ENCODE measurements at places on chromosomes 5 and 9. TPM values are rescaled to one million over a fixed set of nuclear protein-coding genes. Genes with fewer than 3 reads are reported as not detected.

- H3K27ac ChIP-seq, result no peak overlapping the region
- DNase-seq, result no peak
- peaks cover 13% of the 10 kb centered on the region for H3K4me1 ChIP-seq
- no peaks in the 10 kb centered on the region for H3K27me3 ChIP-seq
- no peaks in the 10 kb centered on the region for H3K36me3 ChIP-seq
- H3K4me3 ChIP-seq, result no peak overlapping the region
These were observed 274.4 kb upstream of the SEMA6A start for GRCh38 chr5:116848954-116849581.

DNA sequence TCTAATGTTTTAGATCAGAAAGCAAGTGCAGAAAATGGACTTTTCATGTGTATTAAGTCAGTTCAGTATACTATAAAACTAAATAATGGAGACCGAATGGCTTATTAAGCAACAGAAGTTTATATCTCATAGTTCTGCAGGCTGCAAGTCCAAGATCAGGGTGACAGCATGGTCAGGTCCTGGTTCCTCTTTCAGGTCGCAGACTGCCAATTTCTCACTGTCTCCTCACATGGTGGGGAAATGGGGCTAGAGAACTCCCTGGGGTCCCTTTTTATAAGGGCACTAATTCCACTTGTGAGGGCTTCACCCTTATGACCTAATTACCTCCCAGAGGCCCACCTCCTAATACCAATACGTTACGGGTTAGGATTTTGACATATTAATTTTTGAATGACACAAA lies 48.7 kb downstream of the RICTOR start:
- H3K27me3 ChIP-seq, result no peaks in the 10 kb centered on the region
- no peak for DNase-seq
- peaks cover 3% of the 10 kb centered on the region for H3K4me1 ChIP-seq
- H3K36me3 ChIP-seq, result peaks cover 14% of the 10 kb centered on the region
- no peak overlapping the region for H3K4me3 ChIP-seq
- no peak overlapping the region for H3K27ac ChIP-seq

Gene CCDC187
- total RNA-seq, result 0.05 TPM

- peaks cover 3% of the 10 kb centered on the region for H3K4me1 ChIP-seq
- H3K27ac ChIP-seq, result no peak overlapping the region
- peaks cover 6% of the 10 kb centered on the region for H3K27me3 ChIP-seq
- no peak overlapping the region for H3K4me3 ChIP-seq
- H3K36me3 ChIP-seq, result no peaks in the 10 kb centered on the region
- DNase-seq, result no peak
These were observed 61.4 kb downstream of the SNX24 start for GRCh38 chr5:122906768-122907167.

GRCh38 chr9:25813478-25813877 lies 135.2 kb upstream of the TUSC1 start:
- no peak for DNase-seq
- H3K36me3 ChIP-seq, result no peaks in the 10 kb centered on the region
- no peaks in the 10 kb centered on the region for H3K27me3 ChIP-seq
- no peak overlapping the region for H3K4me3 ChIP-seq
- no peak overlapping the region for H3K27ac ChIP-seq

- DNase-seq, result no peak
- peaks cover 2% of the 10 kb centered on the region for H3K36me3 ChIP-seq
- peaks cover 7% of the 10 kb centered on the region for H3K27me3 ChIP-seq
- no peak overlapping the region for H3K4me3 ChIP-seq
These were observed 125.5 kb downstream of the OLFM1 start for GRCh38 chr9:135212961-135213360.

DNA sequence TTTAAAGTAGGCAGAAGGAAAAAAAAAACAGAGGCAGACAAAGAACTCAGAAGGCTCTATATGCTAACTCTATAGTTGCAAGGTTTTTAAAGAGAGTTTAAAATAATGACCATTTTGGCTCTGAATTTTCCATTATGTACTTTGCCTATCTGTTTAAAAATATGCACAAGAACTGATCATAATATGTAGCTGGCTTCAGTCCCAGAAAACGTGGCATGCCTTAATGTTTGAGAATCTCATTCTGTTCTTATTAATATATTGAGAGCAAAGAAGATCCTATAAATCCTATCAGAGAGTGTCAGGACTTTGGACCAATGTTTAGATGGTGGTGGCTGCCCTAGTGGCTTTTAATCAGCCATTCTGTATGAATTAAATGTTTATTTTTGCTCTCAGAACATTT lies 121.5 kb downstream of the JMY start:
- no peak overlapping the region for H3K4me3 ChIP-seq
- no peak overlapping the region for H3K27ac ChIP-seq
- no peak for DNase-seq
- peaks cover 4% of the 10 kb centered on the region for H3K36me3 ChIP-seq

Gene SWI5
- total RNA-seq, result 26.8 TPM

DNA sequence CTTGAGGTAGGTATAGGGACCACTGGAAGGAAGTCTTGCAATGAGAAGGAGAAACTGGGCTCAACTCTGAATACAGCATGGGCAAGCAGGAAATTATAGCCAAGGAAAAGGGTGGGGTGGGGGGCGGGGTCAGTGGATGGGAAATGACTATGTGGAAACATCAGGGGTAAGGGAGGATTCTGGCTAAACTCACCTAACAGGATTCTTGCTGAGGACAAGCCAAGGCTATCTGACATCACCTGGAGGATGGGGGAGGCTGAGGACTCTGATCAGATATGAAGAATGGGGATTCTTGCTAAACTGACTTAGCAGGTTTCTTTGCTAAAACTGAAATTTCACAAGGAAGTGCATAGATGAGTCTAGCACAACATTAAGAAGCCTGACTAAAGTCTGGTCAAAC lies 40.8 kb downstream of the CTSL start:
- DNase-seq, result no peak
- no peak overlapping the region for H3K4me3 ChIP-seq
- no peaks in the 10 kb centered on the region for H3K36me3 ChIP-seq
- peaks cover 3% of the 10 kb centered on the region for H3K4me1 ChIP-seq

DNA sequence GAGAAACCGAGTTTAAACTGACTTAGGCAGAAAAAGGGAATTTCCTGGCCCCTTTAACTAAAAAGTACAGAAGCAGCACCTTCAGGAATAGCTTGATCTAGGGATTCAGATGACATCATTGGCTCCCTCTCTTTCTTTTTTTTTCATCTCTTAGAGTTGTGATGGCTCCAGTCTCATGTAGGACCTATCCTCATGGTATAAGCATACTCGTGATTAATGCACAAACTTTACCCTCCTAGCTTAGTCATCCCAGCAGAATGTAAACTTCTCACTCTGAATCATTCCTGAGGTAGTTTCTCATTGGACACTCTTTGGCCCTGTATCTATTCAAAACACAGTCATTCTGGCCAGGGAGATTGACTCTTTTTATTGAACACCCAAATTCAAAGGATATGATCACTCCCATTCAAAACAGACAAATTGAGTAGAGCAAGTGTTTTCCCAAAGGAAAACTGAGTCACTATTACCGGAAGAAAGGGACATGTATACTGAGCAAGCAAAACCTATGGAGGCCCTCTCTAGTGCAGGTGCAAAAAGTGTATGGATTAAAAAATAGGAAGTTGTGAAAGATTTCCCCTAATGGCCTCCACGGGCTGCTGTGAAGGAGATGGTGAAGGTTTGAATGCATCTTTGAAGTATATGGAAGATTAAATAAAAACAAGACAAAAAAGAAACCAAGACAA lies 27.6 kb upstream of the SMIM23 start:
- no peak for DNase-seq
- H3K36me3 ChIP-seq, result no peaks in the 10 kb centered on the region
- H3K27me3 ChIP-seq, result peaks cover 3% of the 10 kb centered on the region
- no peaks in the 10 kb centered on the region for H3K4me1 ChIP-seq
- no peak overlapping the region for H3K27ac ChIP-seq

GRCh38 chr9:126523611-126524111 lies 90.1 kb upstream of the LMX1B start:
- H3K27me3 ChIP-seq, result peaks cover 3% of the 10 kb centered on the region
- H3K27ac ChIP-seq, result peak overlapping the region; percentile 9
- DNase-seq, result no peak
- no peaks in the 10 kb centered on the region for H3K36me3 ChIP-seq

DNA sequence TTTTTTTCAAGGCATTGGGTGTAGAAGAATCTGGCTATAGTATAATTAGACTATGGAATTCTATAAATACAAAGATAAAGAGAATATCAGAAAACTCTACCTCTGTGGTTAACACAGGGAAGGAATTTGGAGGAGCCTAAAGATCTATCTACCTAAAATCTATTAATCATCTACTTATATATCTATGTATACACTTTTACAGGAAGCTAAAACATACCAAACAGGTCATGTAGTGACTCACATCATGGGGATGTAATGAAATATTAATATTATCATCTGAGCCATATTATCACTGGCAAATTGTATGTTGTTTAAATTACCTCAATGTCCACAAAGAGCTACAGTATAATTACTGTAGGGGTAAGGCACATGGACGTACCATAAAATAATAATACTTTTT lies 1748.2 kb downstream of the EFNA5 start:
- no peak overlapping the region for H3K4me3 ChIP-seq
- no peaks in the 10 kb centered on the region for H3K36me3 ChIP-seq
- H3K27me3 ChIP-seq, result peaks cover 1% of the 10 kb centered on the region
- H3K27ac ChIP-seq, result no peak overlapping the region
- H3K4me1 ChIP-seq, result no peaks in the 10 kb centered on the region

Gene PHYHD1
- total RNA-seq, result 10.3 TPM

Gene SMIM33
- total RNA-seq, result not detected

GRCh38 chr9:110738982-110739381 lies 70.4 kb downstream of the MUSK start:
- no peaks in the 10 kb centered on the region for H3K4me1 ChIP-seq
- H3K27ac ChIP-seq, result no peak overlapping the region
- no peaks in the 10 kb centered on the region for H3K27me3 ChIP-seq
- H3K36me3 ChIP-seq, result no peaks in the 10 kb centered on the region

Gene IL33
- 0.31 TPM for total RNA-seq

All from endothelial cell (in vitro differentiated cells).